Activated naive CD8-positive, alpha-beta T cell treated with anti-CD3 and anti-CD28 coated beads for 36 hours (primary cell): ENCODE measurements at places on chromosomes 1 and 21. TPM values are rescaled to one million over a fixed set of nuclear protein-coding genes. Genes with fewer than 3 reads are reported as not detected.

- peaks cover 34% of the 10 kb centered on the region for H3K36me3 ChIP-seq
- H3K27ac ChIP-seq, result no peak overlapping the region
- DNase-seq, result no peak
- H3K4me1 ChIP-seq, result peaks cover 44% of the 10 kb centered on the region
- H3K4me3 ChIP-seq, result no peak overlapping the region
These were observed 15.1 kb downstream of the KHDRBS1 start for GRCh38 chr1:32028746-32029145.

Gene MTF1
- total RNA-seq, result 31.2 TPM

DNA sequence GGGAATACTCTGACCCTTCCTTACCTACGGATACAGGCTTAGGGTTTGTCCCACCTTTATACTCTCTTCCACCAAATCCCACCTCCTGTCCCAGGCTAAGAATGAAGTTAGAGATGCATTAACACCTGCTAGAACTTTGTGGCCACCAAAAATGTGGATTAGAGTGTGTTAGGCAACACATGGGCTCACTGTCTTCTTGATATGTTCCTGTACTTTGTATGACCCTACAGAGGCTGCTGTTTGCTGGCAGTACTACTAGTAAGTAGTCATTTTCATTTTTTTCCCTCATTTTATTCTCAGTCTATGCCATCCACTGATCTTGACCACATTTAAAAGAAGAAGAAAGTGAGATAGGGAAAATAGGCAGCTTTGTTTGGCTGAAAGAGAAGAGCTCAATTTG is 21.0 kb upstream of the TMEM39B start:
- peaks cover 18% of the 10 kb centered on the region for H3K36me3 ChIP-seq
- DNase-seq, result no peak
- no peaks in the 10 kb centered on the region for H3K27me3 ChIP-seq
- no peak overlapping the region for H3K4me3 ChIP-seq
- peaks cover 11% of the 10 kb centered on the region for H3K4me1 ChIP-seq
- H3K27ac ChIP-seq, result peak overlapping the region; percentile 10

Gene PLCH2
- total RNA-seq, result 1.4 TPM

Gene RRAGC
- total RNA-seq, result 10.0 TPM

GRCh38 chr1:185856482-185856881 is 122.3 kb downstream of the HMCN1 start:
- H3K36me3 ChIP-seq, result no peaks in the 10 kb centered on the region
- no peak overlapping the region for H3K27ac ChIP-seq
- peaks cover 9% of the 10 kb centered on the region for H3K27me3 ChIP-seq
- no peaks in the 10 kb centered on the region for H3K4me1 ChIP-seq
- DNase-seq, result no peak

- H3K27ac ChIP-seq, result no peak overlapping the region
- no peaks in the 10 kb centered on the region for H3K36me3 ChIP-seq
- peaks cover 6% of the 10 kb centered on the region for H3K27me3 ChIP-seq
- peaks cover 2% of the 10 kb centered on the region for H3K4me1 ChIP-seq
- H3K4me3 ChIP-seq, result no peak overlapping the region
These were observed 4.0 kb downstream of the CLCA1 start for GRCh38 chr1:86472767-86473166.

DNA sequence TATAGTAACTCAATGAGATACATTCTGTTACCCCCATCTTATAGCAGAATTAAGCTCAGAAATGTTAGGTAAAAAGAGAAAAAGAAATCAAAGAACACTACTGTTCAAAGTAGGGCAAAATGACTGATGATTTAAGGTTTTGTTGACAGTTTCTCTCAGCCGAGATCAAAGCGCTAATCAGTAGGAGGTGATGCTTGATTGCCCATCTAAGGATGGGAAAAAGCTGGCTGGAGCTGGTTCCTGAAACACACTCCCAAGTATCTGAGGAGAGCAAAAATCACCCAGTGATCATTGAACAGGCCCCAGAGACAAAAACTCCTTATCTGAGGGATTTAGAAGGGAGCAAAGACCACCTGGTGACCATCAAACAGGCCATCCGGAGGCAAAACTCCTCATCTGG is 64.5 kb upstream of the CSF1 start:
- H3K27ac ChIP-seq, result no peak overlapping the region
- H3K36me3 ChIP-seq, result no peaks in the 10 kb centered on the region
- H3K4me3 ChIP-seq, result no peak overlapping the region

DNA sequence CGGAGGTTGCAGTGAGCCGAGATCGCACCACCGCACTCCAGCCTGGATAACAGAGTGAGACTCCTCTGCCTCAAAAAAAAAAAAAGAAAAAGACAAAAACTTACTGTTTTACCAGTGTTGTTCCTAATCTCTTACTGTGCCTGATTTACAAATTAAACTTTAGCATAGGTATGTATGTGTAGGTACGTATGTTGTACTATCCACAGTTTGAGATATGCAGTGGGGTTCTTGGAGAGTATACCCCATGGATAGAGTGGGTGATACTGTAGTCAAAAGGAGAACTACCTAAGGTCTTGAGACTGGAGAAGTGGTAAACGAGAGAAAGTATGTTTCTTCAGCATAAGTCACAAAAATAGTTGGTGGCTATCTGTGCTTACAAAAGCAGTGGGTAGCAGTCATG is 38.6 kb downstream of the RNF11 start:
- H3K4me1 ChIP-seq, result no peaks in the 10 kb centered on the region
- no peak for DNase-seq
- H3K27ac ChIP-seq, result no peak overlapping the region
- no peak overlapping the region for H3K4me3 ChIP-seq
- peaks cover 12% of the 10 kb centered on the region for H3K36me3 ChIP-seq
- H3K27me3 ChIP-seq, result no peaks in the 10 kb centered on the region

Gene ETNK2
- 1.5 TPM for total RNA-seq

Gene OLFML3
- total RNA-seq, result not detected

DNA sequence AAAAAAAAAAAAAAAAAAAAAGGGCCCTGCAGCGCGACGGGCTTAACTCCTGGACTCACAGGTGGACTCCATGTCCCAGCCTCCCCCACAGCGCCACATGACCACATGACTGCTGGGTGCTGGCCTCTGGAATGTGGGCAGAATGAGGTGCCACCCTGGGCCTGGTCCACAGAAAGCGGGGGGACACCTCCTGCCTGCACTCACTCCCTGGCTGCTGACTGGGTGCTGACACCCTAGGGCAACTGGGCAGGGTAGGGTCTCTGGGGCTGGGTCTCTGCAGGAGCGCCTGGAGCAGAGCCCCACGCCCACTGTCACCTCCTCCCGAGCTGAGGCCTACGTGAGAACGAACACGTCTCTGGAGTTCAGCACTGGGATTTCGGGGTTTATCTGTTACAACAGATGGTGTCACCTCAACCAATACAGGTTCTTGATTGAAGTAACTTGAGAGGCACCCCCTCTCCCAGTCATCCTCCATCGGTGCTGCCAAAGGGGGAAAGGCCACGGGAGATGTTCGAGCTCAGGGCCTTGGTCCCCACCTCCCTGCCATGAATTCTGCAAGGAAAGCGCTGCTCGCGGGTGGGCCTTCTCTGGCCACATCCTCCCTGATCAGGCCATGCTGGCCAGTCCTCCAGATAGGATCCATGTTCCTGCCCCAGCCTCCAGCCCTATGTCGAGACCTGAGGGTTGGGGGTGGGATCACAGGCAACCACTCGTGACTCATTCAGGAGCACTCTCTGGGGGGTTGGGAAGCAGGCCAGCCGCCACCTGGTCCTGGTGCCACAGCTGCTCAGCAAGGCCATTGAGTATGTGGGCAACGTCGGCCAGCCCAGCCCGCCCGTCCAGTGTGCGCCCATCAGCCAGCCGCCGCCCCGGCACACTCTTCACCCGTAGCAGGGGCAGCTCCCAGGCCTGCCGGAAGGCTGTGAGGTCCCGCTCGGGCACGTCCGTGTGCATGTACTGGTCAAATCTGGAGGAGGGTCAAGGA is 5.4 kb downstream of the CPLANE2 start:
- no peak overlapping the region for H3K27ac ChIP-seq
- peaks cover 19% of the 10 kb centered on the region for H3K27me3 ChIP-seq
- H3K4me3 ChIP-seq, result no peak overlapping the region
- H3K4me1 ChIP-seq, result peaks cover 15% of the 10 kb centered on the region

DNA sequence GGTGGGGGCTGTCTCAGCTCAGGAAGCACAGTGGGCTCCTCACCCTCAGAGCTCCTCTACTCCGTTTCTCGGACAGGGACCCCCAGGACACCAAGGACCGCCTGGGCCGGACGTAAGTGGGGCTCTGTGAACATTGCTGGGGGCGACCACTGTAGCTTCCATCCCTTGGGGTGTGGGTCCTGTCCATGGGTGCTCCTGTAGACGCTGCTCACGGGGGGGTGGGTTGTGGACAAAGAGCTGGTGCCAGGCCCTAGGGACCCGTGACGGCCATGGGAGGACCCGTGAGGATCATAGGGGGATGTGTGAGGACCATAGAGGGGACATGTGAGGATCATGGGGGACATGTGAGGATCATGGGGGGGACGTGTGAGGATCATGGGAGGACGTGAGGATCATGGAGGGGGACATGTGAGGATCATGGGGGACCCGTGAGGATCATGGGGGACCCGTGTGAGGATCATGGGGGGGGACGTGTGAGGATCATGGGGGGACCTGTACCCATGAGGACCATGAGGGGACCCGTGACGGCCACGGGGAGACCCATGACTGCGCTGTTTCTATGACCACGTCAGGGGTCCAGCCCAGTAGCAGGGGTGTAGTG is 18.1 kb downstream of the COL6A1 start:
- H3K4me1 ChIP-seq, result no peaks in the 10 kb centered on the region
- H3K27me3 ChIP-seq, result no peaks in the 10 kb centered on the region
- H3K27ac ChIP-seq, result no peak overlapping the region

Gene TXLNA
- 84.4 TPM for total RNA-seq

DNA sequence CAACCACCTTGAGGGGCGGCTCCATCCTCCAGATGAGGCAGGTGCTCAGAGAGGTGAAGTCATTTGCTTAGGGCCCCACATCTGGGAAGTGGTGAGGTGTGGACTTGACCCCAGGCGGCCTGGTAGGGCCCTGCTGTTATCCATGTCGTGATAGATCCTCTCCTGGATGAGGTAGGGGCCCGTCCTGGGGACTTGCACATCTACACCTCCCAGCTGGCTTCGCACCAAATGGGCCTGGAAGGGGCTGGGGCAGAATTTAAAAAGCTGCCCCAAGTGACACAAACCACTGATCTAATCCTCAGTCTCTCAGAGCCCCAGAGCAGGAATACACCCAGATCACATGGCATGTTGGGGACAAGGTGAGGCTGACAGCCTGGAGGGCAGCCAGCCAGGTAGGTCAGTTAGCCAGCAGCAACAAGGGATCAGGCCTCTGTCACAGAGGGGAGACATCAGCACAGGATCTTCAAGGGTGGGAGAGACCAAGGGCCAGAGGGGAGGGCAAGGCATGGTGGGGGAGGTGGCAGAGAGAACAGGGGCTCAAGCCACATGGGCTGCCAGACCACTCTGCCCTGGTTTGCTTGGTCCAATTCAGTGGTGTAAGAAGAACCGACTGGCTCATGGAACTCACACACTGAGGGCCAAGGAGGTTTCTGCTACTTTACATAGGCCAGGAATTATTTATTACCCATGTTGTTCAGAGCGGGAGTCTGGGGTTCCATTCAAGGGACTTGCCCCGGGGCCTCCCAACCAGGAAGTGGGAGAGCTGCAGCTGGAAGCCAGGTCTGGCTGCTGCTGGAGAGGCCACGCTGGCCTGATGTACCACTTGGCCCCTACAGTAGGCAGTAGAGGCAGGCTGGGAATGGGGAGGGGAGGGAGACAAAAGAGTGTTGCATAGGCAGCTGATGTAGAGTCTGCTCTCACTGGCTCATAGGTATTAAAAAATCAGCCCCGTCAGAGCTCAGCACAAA is 12.1 kb downstream of the LRP8 start:
- H3K4me3 ChIP-seq, result no peak overlapping the region
- no peak for DNase-seq
- peaks cover 4% of the 10 kb centered on the region for H3K4me1 ChIP-seq
- no peak overlapping the region for H3K27ac ChIP-seq

Gene ESRRG
- not detected for total RNA-seq

GRCh38 chr1:224592636-224593582 is 23.2 kb upstream of the CNIH3 start:
- H3K27ac ChIP-seq, result no peak overlapping the region
- H3K4me3 ChIP-seq, result no peak overlapping the region
- H3K4me1 ChIP-seq, result peaks cover 2% of the 10 kb centered on the region
- no peaks in the 10 kb centered on the region for H3K27me3 ChIP-seq
- H3K36me3 ChIP-seq, result peaks cover 7% of the 10 kb centered on the region
- DNase-seq, result no peak

- no peaks in the 10 kb centered on the region for H3K36me3 ChIP-seq
- H3K4me1 ChIP-seq, result peaks cover 15% of the 10 kb centered on the region
- no peaks in the 10 kb centered on the region for H3K27me3 ChIP-seq
- H3K27ac ChIP-seq, result no peak overlapping the region
- H3K4me3 ChIP-seq, result no peak overlapping the region
- no peak for DNase-seq
These were observed 90.5 kb downstream of the ADARB1 start for GRCh38 chr21:45164838-45165237.
